ENCODE measurements at places on chromosomes 5 and 9. TPM values are rescaled to one million over a fixed set of nuclear protein-coding genes. Genes with fewer than 3 reads are reported as not detected.

NEURL1B gene
- 26.4 TPM for total RNA-seq

ZNF367 gene
- total RNA-seq: 3.1 TPM

NR2F1 gene
- 57.3 TPM for total RNA-seq

SPATA31E1 gene
- total RNA-seq: not detected

PDE8B gene
- total RNA-seq: 2.3 TPM

RUFY1 gene
- 58.6 TPM for total RNA-seq

NTRK2 gene
- 6.2 TPM for total RNA-seq

LCN15 gene
- not detected for total RNA-seq

Data from lung (tissue), 17 donors.